ENCODE measurements at places on chromosomes 5 and 9.

GRCh38 chr9:91905991-91906469, 44.0 kb downstream of the ROR2 start:
- no peak for DNase-seq

DNA sequence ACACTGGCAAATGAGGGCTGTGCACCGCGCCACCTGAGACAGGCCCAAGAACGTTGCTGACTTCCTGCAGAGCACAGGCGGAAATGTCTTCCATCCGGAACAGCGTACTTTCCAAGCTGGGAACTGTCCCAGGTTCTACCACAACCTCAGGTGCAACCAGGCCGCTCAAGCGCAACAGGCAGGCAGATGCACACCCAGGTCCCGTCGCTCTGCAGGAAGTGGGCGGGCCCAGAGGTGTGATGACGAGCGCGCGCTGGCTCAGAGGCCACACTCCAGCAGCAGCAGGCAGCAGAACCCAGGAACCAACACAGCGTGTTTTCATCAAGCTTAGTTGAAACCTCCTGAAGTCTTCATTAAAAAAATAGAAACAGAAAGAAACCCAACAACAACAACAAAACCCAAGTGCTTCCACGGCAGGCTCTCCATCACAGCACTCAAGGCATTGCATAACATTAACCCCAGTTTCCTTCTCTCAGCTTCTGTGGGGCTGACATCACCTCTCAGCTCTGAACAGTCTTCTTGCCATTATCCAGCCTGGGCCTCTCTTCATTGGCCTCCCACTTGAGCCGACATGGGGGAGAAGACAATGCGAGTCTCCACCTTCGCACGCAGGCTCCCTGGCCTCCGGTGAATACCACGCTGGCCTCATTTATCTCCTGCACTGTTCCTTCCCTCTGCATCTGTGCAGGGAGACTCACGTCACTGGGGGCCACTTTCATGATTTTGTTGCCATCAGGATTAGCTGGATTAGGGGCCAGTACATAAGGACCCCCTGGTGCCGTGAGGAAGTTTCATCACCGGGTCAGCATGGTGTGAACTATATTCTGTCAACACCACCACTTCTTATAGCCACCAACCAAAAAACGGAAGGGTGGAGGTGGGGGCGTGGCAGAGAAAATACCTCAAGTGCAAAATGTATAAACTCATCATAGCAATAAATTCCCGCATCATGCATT, 22.1 kb downstream of the PTCH1 start:
- DNase-seq: no peak

- no peak for DNase-seq
Measured at GRCh38 chr9:98925956-98926355, 17.8 kb upstream of the COL15A1 start.

GRCh38 chr9:108072740-108073139, 583.2 kb upstream of the KLF4 start:
- DNase-seq: no peak

GRCh38 chr5:169946743-169947295, 33.5 kb downstream of the INSYN2B start:
- no peak for DNase-seq

DNA sequence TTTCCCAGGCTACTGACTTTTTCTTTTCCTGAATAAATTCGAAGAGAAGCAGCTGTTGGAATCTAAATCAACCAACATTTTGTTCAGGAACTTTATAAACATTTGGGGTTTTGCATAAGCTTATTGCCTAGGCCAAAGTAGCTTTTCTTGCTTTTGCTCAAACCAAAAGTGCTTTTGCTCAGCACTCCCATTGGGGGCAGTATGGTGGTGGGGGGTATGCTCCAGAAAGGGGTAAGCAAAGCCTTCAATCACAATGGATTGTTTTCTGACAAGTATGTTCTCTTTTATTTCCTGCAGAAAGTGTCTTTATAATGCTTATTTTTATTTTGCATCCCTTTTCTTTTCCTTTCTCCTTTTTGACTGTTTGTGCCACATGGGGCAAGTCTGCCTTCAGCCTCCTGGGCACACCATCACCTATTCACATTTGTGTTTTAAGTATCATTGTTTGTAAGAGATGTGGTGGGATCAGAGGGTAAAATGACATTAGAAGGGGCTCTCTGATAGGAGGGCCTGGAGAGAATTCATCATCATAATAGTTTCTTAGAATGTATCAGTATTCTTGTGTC, 86.0 kb downstream of the PRDM6 start:
- no peak for DNase-seq

GRCh38 chr9:120875643-120875953, 1.4 kb downstream of the PHF19 start:
- no peak for DNase-seq

DNA sequence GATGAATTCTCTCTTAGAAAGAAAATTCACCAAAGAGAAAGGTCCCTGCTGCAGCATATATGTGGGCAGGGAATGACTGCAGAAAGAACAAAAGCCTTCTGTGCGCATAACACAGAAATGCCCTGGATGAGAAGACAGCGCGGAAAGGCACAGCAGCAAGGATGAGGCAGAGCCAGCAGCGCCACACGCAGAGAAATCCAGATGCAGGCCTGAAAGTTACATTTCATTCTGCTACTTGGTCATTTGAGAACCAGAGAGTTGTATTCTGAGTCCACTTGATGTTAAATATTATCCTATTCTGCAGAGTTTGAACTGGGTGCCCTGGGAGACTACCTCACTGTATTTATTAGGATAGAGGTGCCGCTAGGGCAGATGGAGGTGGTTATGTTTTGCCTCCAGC, 68.5 kb downstream of the GLDC start:
- no peak for DNase-seq

- no peak for DNase-seq
Measured at GRCh38 chr9:131732061-131732526, 7.8 kb downstream of the RAPGEF1 start.

DNA sequence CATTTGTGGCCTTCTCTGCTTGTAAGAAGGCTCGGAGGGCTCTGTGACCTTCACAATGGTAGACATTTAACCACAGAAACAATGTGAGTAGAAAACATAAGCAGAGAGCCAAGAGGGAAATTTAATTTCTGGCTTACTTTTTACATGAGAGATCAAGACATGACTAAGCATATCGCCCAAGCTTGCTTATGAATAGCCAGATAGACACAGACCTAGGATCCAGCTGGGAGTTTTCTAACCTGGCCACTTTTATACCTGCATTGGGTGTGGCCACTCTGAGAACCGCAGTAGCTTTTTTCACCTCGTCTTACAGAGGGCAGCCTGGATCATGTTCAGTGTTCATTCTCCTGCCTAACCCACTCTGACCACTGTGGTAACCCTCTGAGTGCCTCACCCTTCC, 244.9 kb upstream of the KCNN2 start:
- no peak for DNase-seq

GRCh38 chr5:17217493-17218352, at the start of gene BASP1:
TSS of gene BASP1 (plus strand) at chr5:17217631. CDS start at chr5:17275217, 57,586 bp downstream.
- peak; percentile 90 for DNase-seq

DNA sequence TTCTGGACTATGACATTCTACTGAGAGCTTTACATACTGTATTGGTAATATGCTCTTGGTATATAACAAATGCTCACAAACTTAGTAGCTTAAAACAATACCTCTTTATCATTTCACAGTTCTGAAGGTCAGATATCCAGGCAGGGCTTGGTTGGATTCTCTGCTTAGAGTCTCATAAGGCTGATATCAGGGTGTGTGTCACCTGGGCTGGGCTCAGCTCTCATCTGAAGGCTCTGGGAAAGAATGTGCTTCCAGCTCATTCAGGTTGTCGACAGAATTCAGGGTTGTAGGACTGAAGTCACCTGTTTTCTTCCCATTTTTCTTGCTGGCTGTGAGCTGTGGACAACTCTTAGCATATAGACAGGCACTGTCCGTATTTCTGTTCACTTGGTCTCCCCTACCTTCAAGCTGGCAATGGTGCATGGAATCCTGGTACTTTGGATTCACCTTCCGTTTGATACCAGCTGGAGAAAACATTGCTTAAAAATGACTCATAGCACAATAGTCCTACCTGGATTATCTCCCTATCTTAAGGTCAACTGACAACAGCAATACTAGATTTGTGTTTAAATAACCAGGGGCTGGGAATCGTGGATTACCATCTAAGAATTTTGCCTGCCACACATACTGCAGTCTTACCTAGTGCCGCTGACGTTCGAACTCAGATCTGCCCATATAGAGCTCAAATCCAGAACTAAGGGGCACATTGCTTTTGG, 69.2 kb downstream of the RCL1 start:
- DNase-seq: no peak

- DNase-seq: no peak
Measured at GRCh38 chr9:129455151-129455995, 165.5 kb downstream of the C9orf50 start.

DNA sequence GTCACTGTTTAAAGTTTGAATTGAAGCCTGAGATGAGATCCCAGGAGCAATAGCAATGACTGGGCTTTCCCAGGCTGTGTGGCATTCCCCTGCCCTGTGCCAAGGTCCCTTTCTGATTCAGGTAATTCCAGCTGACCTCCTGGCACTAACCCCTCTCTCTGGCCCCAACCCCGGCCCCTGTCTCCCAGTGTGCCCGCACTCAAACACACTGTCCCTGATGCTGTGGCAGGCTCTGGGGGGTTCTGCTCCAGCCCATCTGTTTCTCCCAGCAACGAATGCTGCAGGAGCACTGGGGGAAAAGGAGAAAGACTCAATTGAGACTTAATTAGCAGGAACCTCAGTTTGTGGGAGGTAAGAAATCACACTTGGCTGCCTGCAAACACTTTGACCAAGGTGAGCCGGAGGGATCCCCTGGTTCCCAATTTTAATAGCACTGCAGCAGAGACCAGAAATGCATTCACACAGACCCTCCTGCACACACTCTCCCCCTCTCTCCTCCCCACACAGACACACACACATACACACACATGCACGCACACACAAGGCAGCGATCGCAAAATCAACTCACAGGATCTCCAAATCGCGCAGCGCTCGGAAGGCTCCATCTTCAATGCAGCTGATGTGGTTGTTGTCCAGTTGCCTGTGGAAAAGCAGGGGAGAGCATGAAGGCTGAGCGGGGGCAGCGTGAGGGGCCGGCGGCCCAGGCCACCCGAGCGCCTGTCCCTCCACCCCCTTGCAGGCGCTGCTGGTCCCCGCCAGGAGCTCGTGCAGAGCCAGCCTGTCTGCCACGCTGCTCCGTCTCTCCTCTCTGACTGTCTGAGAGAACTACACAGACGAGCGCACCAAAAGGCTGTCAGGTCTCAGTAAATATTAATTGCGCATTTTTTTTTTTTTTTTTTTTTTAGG, 265.1 kb upstream of the PANK3 start:
- DNase-seq: no peak

- no peak for DNase-seq
Measured at GRCh38 chr9:137490532-137491186, 31.5 kb upstream of the NSMF start.

DNA sequence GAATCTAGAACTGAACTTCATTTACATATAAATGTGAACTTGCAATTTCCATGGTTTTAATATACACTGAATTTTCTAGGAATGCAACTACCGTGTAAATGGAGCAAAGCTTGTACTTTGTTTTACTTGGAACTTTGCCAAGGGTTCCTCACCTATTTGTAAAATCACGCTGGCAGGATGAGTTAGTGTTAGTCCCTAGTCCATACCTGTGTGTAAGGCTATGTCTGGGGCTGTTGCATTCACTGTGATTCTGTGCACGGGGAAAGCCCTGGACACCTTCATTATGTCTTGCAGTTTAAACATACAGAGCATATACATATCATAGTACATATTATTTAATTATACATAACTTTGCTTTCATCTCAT, 119.9 kb downstream of the PAX5 start:
- no peak for DNase-seq

GRCh38 chr9:72856972-72857623, 95.8 kb downstream of the ALDH1A1 start:
- no peak for DNase-seq

DNA sequence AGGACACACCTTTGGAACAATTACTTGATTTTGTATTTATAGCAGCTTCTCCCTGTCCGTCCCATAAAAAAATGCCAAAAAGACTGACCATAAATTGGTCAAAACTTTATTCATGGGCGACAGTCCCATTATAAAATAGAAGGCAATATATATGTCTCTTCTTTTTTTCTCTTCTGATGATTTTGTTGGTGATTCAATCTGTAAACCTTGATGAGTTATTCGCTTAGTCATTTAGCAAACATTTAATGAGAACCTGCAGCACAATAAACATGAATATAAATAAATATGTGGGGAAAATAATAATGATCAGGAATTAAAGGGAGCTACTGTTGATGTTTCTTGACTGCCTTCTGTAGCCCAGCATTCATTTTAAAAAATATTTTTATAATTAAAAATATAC, 356.4 kb upstream of the ACTBL2 start:
- no peak for DNase-seq

DNA sequence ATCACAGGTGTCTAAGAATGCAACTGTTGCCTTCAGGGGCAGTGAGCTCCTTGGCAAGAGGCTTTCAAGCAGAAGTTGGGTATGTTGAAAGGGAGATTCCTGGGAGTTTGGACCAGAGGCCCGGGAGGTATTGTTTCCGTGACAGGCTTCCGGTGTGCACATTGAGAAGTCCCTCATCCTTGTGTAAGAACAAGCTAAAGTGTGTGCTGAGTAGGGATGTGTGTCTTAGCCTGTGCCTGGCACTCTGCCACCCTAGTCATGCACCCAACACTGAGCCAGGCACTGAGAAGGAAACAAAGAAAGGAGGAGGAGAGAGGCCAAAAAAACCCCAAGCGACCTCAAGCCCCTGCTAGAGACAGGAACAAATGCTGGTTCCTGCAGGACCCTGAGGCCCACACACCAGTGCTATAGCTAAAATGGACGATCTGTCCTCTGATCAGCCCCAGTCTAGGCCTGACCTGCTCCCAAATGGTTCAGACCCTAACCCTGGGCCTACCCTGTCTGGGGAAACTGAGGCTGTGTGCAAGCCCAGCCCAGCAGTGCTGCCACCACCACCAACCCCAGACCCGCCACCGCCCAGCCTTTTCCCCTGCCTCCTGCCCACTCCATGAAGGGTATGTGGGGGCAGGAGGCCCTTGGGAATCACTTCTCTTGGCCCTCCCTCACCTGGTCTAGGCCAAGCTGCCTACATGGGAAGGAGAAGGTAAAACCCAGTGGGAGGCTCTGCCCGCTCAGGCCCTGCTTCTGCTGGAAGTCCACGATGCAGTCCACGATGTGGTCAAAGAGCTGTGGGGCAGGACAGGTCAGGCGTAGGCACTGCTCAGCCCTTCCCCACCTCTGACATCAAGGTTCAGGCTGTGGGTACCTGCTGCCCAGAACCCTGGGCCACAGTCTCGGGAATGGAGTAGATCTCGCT, 12.6 kb downstream of the HK3 start:
- no peak for DNase-seq

Data from tibial artery (tissue), 4 donors.